H4 (cell line): ENCODE measurements at places on chromosomes 6 and 20. TPM values are rescaled to one million over a fixed set of nuclear protein-coding genes. Genes with fewer than 3 reads are reported as not detected.

DNA sequence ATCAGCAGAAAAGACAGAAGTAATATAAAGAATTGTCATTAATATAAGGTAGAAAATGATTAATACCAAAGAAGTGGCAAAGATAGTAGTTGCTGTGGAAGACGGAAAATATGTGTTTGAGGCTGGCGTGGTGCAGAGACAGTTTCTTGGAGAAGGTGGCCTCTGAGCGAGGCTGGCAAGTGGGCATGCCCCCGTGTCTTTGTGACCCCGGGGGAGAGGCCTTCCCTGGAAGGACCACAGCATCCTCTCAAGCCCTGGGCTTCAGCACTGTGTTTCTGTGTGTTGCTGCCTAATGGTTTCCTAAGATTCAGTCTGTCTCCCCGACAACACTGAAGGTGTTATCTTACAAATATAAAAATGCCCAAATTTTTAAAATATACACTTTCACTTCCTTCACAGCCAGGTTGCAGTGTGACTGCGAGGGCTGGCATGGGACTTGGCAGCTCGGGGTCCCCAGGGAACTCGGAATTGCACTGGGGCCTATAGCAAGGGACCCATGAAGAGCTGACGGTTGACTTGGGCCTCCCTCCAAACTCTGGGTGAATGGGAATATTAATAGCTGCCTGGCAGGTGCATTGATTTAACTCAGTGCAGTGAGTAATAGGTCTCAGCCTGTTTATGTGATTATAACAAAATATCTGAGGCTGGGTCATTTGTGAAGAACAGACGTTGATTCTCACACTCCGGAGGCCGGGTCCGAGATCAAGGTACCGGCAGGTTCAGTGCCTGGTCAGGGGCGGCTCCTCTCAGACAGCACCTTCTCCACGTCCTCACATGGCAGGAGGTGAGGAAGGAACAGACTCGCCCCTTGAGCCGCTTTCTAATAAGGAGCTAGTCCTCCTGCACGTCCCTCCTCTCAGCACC, 47.4 kb upstream of the AFDN start:
- no peak for DNase-seq

SLC35F1 gene
- 0.15 and 0.18 TPM in 2 replicates for total RNA-seq

CCDC170 gene
- total RNA-seq, result not detected in 2 replicates

IRF4 gene
- total RNA-seq, result not detected in 2 replicates

GRCh38 chr20:45833883-45834796, 541 bp downstream of the SNX21 start:
- DNase-seq, result no peak

GRCh38 chr20:53547664-53548239, 45.9 kb downstream of the ZNF217 start:
- peak; percentile 81 for DNase-seq

- DNase-seq, result no peak
Observed at GRCh38 chr20:36654506-36654905, 8.5 kb upstream of the SLA2 start.

DNA sequence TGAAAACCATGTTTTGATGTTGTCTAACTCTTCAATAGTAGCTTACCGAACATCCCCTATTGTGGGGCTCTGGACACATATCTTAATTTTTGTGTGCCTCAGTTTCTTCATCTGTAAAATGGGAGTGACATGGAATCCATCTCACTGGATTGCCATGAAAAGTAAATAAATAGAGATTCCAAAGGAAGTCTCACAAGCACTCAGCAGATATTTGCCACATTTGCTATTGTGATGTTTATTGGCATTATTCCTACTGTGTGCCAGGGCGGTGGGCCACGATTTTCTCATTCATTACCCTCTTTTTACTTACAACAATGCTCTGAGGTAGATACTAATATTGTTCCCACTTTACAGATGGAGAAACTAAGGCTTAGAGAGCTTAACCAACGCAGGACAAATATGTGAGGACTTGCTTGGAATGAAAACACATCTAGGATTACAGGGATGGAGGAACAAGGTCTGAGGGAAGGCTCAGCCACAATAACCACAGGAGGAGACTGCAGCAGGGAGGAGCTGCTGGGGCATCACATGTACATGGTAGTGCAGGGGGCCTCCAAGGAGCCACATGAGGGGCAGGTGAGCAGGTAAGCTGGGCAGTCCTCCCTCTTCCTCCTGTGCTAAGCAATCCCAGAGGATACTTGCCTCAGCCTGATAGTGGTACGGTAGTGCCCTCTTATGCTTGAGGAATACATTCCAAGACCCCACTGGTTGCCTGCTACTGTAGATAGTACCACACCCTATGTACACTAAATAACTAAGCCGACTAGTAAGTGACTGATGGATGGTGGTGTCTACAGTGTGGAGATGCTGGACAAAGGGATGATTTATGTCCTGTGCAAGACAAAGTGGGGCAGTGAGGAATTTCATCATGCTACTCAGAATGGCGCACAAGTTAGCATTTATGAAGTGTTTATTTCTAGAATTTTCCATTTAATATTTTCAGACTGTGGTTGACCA, 176.9 kb downstream of the FOXA2 start:
- no peak for DNase-seq
